GM13977 (cell line): ENCODE measurements at places on chromosomes 12 and 14.

- DNase-seq = no peak
Observed at GRCh38 chr12:98296462-98297079, 218.8 kb upstream of the TMPO start.

GRCh38 chr12:43287706-43288383 is 264.2 kb downstream of the ADAMTS20 start:
- no peak for DNase-seq

DNA sequence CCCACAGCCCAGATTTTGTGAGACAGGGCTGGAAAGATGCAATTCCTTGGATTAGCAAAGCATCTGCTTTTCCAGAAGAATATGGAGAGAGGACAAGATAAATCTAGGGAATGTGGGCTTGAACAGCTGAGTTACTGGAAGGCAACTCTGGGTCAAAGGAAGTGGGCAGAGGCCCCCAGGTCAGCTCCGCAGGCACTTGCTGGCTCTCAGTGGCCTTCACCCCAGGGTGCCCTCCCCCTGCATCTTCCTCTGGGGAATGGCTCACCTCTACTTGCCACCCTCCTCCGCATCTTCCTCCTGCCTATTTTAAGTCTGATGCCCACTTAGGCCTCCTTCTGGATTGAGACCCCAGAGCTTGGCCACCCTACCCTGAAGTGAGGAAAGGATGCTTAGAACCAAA is 10.5 kb upstream of the PNMA1 start:
- DNase-seq = no peak

- no peak for DNase-seq
Observed at GRCh38 chr12:117294189-117294603, 67.2 kb downstream of the NOS1 start.

- DNase-seq = no peak
Observed at GRCh38 chr14:83356080-83356479, 1822.4 kb upstream of the SEL1L start.

DNA sequence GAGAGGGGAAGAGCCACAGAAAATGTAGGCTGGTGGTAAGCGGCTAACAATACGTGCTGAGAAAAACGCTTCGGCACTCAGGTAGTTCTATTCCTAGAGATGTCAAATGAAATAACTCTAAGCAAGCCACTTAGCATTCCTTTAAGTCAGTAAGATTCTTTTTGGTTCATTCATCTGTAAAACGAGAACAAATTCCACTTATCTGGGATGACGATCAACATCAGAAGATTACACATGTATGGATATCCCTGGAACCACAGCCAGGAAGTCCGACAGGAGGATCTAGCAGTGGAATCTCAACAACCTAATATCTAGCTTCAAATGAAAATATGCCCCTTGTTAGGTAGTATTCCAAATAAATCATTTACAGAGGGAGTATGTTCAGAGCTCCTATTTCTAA is 74.6 kb upstream of the CDKN3 start:
- no peak for DNase-seq

DNA sequence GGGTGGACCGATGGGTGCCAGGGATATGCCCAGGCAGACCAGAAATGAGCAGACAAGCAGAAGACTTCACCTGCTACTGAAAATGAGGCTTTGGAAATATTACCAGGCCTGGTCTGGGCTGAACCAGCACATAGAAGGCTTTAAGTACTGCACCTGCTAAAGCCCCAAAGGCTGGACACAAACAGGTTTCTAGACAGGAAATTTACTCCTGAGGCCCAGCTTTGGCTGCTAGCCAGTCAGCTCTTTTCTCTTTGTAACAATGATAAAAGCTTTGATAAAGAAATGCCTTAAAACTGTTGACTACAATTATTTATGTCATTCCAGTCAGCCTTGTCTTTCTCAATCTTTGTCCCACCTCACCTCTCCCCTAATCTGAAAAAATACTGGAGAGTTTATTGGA is 228.9 kb upstream of the EGLN3 start:
- DNase-seq = no peak

- no peak for DNase-seq
Observed at GRCh38 chr12:77720258-77720657, 110.4 kb upstream of the NAV3 start.
